Fibroblast of lung (primary cell): ENCODE measurements at places on chromosomes 3 and 15. TPM values are rescaled to one million over a fixed set of nuclear protein-coding genes. Genes with fewer than 3 reads are reported as not detected.

DNA sequence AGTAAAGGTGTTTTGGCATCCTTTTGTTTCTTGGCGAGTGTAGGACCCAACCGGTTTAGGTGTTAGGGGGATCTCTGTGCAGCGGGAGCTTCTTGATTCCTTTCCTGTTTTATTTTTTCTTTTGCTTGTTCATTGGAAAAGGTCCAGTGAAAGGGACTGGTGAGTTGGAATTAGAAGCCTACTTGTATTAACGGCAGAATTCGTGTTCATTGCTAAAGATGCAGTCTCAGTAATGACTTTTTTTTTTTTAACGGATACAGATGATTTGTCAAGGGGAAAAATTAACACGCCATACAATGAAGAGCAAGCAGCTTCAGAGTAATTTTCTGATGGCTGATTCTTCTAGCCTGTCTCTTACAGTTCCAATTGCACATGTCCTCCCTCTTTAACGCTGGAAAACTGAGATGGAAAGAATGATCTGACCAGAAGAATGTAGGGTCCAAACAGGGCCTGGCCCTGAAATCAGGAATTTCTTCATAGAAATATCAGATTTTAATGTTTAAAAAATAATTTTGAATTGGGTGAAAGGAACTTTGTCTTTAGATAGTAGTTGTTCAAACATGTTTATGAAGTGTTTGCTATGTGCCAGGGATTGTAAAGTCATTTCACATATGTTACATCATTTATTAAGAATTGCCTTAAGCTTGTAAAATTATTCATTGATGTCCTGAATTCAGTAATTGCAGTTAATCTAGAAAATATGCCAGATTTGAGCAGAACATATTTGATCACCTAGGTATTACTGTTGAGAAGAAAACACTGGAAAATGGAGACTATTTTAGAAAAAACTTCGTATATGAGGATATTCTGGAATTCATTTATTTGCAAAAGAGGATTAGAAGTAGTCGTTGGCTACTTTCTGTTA lies 1.4 kb downstream of the MAPK6 start:
- peaks cover 11% of the 10 kb centered on the region for H3K4me1 ChIP-seq
- H3K27me3 ChIP-seq = no peaks in the 10 kb centered on the region
- peak; percentile 35 for DNase-seq
- H3K4me3 ChIP-seq = peak overlapping the region; percentile 58
- peak overlapping the region; percentile 97 for H3K27ac ChIP-seq

GRCh38 chr3:23314981-23315762 lies 112.0 kb downstream of the UBE2E2 start:
- H3K27ac ChIP-seq = no peak overlapping the region
- no peaks in the 10 kb centered on the region for H3K36me3 ChIP-seq
- DNase-seq = peak; percentile 42

DNA sequence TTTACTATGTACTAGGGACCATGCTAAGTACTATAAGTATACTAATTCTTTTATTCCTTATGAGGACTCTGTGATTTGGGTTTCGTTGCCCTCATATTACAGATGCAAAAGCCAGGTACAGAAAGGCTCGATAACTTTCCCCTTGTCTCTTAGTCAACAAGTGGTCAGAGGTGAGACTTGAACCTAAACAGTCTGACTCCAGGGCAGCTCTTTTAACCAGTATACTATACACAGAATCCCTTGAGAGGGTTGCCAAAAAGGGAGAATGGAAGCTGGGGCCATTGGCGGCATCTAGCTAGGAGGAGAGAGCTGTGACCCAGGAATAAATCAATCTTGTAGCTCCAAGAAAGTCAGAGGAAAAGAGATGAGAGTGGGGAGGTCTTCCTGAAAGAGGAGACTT lies 92.4 kb downstream of the TOP2B start:
- H3K4me3 ChIP-seq = no peak overlapping the region
- H3K4me1 ChIP-seq = peaks cover 3% of the 10 kb centered on the region
- H3K27ac ChIP-seq = no peak overlapping the region
- no peaks in the 10 kb centered on the region for H3K36me3 ChIP-seq

DNA sequence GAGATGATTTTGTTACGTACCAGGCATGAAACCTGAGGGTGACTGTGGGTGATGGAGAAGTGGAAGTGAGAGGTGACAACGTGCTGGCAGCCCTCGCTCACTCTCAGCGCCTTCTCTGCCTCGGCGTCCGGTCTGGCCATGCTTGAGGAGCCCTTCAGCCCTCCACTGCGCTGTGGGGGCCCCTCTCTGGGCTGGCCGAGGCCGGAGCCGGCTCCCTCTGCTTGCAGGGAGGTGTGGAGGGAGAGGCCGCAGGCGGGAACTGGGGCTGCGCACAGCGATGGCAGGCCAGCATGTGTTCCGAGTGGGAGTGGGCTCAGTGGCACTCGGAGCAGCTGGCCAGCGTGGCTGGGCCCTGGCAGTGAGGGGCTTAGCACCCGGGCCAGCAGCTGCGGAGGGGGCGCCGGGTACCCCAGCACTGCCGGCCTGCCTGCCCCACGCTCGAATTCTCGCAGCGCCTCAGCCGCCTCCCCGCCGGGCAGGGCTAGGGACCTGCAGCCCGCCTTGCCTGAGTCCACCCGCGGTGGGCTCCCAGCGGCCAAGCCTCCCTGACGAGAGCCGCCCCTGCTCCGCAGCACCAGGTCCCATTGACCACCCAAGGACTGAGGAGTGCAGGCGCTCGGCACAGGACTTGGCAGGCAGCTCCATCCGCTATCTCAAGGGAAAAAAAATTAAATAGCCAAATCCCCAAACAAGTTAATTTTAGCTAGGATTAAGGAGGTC lies 29.7 kb upstream of the MYRIP start:
- H3K36me3 ChIP-seq = no peaks in the 10 kb centered on the region
- no peak for DNase-seq
- H3K4me1 ChIP-seq = no peaks in the 10 kb centered on the region
- H3K4me3 ChIP-seq = no peak overlapping the region
- H3K27me3 ChIP-seq = no peaks in the 10 kb centered on the region
- no peak overlapping the region for H3K27ac ChIP-seq

DNA sequence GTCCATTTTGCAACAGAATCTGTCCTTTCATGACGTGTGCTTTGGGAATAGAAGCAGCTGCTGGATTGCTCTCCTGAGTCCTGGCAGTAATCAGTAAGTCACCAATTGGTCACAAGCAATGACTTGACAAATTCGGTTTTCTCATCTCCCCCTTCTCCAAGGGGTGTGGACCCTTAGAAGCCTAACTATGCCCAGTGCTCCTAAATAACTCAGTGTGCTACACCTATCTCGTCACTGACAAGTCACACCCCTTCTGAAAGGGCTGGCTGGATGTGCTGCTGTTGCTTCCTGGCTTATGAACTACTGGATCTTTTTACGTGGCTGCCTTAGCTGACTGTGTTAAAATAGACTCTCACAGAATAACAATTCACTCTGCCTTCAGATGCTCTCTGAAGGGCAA lies 1351.5 kb downstream of the ZPLD1 start:
- peak; percentile 1 for DNase-seq
- H3K4me3 ChIP-seq = no peak overlapping the region
- H3K27ac ChIP-seq = no peak overlapping the region
- no peaks in the 10 kb centered on the region for H3K36me3 ChIP-seq
- no peaks in the 10 kb centered on the region for H3K27me3 ChIP-seq

GCSAM gene
- not detected in 2 replicates for total RNA-seq

CLDN18 gene
- total RNA-seq = not detected in 2 replicates

ACTR8 gene
- total RNA-seq = 38.3 and 38.8 TPM in 2 replicates
